ENCODE measurements at places on chromosomes 11 and 22.

DNA sequence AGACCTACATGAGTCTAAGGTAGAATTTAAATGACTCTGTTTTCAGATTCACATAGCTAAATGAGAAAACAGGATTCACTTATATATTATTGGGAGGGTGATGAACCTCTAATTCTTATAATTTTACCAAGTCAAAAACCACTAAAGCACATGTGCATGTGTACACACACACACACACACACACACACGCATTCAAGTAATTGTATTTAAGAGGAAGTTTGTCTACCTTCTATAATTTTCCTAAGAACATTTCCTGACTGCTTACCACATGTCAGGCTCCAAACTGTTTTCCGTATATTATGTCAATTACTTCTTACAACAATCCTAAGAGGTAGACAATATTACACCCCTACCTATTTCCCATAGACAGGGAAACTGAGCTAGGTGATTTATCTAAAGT, 6.7 kb downstream of the RNF141 start:
- DNase-seq, result no peak

DNA sequence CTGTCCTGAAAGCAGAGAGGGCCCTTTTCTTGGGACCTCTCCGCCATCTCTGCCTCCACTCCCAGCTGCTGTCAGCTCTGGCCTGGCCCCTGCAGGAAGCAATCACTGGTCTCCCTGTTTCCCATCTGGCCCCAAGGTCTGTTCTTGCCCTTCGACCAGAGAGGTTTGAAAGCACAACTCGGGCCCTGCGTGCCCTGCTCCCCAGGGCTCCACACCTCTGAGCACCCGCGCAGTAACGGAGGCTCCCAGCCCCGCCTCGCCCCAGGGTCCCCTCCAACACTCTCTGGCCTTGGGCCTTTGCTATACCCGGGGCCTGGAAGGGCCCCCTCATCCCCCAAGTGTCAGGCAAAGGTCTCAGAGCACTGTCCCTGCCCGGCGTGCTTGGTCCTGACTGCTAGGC, 7.8 kb upstream of the CD81 start:
- DNase-seq, result no peak

DNA sequence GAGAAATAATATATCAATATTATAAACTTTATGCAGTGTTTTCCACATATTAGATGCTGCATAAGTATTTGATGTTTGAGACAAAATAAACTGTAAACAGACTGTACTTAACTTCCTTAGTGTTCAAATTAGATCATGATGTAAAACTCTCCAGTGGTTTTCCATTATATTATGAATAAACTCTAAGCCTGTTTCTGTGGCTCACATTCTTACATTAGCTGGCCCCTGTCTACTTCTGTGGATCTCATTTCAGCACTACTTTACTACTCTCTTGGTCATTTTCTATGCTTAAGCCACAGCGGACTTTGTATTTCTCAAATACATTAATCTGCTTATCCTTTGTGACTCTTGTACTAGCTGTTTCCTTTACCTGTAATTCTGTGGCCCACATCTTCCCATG, 55.6 kb downstream of the ARHGEF12 start:
- DNase-seq, result no peak

GRCh38 chr11:15341587-15341986, 226.9 kb downstream of the INSC start:
- DNase-seq, result no peak

DNA sequence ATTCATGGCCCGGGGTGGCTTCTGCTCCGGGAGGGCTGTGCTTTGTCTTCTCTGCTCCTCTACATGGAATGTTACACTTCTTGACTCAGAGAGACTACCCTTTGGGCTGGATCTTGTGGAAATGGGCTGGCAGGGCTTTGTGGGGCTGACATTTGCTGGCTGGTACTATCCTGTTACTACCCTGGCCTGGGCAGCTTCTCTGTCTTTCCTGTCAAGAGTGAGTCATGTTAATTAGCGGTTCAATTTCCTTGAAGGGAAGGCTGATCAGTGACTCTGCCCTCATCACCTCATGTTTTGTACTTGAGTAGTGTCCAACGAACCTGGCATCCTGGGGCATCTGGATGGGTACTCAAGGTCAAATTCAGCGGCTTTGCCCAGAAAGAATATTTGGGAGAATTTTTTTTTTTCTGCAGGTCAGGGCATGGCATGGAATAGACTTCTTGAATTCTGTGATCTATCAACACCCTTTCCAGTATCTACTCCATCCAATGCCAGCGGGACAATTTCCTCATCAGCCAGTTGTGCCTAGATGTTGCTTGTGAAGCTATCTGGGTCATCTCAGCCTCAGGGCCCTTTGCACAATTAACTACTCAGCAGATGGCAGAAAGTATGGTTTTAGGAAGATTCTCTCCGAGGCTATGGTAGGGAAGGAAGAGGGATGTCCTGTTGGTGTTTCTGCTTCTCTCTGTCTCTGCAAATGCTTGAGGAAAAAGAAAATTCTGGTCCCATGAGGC, 140.5 kb upstream of the PLET1 start:
- no peak for DNase-seq
